ENCODE measurements at places on chromosomes 2 and 18.

- peak; percentile 74 for DNase-seq
Observed at GRCh38 chr2:25673300-25674076, at the start of gene DTNB. Gene DTNB, minus strand, starts transcription at chr2:25673577. Its CDS starts 20,917 bp downstream, at chr2:25652660.

DNA sequence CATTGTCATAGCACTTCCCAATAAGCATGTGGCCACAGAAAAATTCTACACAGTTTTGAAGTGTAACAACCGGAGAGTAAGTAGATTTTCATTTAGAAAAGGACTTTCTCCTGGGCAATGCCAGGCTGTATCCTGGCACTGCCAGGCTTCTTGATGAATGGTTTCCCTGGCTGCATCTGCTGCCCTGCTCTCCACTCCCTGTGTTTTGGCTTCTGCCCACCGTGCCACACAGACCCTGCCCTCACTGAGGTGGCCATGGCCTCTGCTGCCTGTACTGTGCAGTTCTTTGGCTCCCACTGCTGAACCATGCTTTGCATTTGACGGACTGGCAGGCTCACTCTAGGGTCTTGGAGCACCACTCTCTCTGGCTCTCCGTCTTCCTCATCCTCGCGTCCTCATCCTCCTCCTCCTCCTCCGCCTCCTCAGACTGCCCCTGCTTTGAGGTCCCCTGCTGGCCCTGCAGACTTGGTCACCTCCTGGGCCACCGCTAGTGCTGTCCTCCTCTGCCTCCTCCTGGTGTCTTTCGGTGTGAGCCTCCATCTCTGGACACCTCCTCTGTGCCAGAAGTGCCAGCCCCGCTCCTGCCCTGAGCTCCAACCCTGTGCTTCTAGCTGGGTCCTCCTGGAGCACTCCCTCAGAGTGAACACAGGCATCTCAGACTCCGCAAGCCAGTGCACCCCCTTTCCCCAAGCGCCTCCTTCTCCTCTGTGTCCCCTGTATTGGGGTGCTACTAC is 45.9 kb upstream of the CNGA3 start:
- no peak for DNase-seq

DNA sequence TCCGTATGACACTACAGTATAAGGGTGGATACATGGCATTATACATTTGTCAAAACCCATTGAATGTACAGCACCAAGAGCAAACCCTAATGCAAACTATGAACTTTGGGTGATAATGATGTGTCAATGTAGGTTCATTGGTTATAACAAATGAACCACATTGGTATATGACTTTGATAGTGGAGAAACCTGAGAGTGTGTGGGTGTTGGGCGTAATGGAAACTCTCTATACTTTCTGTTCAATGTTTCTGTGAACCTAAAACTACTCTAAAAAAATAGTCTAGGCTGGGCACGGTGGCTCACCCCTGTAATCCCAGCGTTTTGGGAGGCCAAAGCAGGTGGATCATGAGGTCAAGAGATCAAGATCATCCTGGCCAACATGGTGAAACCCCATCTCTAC is 6.5 kb upstream of the ACTG2 start:
- DNase-seq: peak; percentile 41

DNA sequence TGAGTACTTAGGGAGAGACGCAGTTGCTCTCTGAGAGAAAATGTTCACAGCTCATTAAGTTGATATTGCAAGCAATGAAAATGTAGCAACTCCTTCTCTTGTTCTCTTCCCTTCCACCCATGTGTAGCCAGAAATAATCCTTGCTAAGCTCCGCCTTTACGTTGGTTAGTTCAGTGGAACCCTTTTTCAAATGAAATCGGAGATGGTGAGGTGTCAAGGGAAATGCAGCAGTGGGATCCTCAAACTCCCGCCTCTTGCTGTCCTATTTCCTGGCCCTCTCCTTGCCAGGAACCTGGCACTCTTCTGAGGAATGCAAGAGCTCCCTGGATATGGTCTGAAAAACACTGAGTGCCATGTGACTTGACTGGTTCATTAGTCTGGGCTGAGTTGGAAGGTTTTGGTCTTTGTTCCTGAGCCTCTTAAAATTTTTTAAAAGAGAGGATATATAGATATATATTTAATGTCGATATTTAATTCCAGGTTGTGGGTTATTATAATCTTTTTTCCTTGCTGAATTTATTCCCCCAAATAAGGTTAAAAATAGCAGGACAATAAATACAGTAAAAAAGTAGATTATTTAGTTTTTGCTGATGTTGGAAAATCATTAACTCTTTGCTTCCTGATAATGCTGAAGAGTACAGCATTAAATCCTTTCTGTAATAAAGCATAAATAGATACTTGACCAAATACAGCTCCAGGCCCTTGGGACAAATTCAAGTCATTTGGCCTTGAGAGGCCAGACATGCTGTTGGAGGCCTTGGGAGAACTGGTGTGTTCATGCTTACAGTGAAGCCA is 116.2 kb downstream of the EML6 start:
- no peak for DNase-seq

DNA sequence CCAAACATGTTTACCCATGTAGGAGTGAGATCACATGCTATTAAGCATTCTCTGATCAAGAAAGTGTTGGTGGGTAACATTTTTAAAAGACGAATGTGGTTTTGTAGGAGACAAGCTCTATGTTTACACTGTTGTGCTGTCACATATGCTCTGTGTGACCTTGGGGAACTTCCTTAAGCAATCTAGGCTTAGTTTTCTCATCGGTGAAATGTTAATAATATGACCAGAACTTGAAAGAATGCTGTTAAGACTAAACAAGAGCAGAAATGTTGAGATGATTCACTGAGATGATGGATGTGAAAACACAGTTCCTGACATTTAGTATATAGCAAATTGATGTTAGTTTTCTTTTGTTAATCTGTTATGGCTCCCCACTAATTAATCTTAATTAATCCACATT is 860.9 kb upstream of the CNTNAP5 start:
- DNase-seq: no peak

DNA sequence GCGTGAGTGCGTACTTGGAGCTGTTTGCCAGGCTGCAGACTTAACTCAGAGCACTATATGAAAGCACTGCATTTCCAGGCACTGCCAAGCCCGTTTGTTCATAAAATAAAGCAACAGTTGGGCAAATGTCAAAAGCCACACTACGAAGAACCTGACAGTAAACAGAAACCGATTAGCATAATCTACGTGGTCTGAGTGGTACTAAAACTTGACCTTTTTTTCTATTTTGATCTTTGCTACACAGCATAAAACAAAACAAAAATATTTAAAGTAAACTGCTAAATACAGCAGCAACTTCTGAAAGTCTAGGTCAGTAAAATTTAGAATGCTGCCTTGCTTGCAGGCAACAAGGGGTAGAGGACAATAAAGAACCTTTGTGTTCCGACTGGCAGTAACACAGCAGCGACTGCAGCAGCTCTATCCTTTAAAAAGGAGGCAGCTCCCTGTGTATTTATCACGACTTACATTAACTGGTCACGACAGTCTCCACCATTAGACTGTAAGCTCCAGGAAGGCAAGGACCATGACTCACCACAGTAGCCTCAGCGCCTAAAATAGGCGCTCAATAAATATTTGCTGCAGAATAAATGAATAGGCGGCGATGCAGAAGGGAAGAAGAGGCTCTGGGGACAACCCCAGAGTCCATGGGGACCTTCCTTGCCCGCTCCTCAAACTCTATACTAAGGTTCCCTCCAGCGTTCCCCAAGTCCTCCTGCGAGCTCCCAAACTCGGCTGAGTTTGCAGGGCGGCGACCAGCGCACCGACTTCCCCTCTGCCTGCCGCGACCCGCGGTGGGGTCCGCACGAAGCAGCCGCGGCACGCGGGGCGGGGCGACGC is 902 bp downstream of the SS18 start:
- no peak for DNase-seq

- no peak for DNase-seq
Observed at GRCh38 chr2:3885629-3886628, 182.6 kb downstream of the DCDC2C start.

GRCh38 chr2:63903003-63903402 is 61.3 kb downstream of the UGP2 start:
- no peak for DNase-seq

DNA sequence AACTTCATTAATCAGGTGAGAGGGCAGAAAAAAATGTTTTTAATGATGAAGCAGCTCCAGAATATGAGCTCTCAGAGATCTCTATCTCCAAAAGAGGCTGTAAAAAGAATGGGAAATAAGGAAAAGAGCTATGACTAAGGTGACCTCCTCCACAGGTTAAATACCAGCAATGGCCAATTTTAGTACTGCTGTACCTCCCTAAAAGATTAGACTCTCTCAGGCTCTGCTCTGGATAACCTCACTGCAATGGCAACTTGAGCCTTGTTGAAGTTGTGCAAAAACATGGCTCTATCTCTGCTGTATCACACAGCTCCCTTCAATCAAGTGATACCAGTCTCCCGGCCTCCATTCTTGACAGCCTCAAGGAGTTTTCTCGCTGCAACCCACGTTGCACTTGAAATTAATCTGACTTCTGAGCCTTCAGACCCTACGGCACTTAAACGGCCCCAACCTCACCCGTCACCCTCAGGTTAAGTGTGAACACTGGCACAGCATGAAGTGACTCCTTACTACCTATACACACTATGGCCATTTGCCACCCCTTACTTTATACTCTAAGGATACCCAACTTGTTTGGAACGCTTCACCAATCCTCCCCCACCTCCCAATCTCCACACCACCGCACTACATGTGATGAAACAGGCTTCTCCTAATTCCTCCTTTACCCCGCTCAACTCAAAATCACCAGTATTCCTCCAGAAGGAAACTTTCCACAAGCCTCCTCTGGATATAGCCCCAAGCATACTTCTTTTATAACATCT is 36.3 kb downstream of the SMAD2 start:
- DNase-seq: no peak

GRCh38 chr2:40690525-40690924 is 238.6 kb upstream of the SLC8A1 start:
- DNase-seq: no peak

GRCh38 chr2:138036522-138036921 is 72.2 kb downstream of the HNMT start:
- no peak for DNase-seq

DNA sequence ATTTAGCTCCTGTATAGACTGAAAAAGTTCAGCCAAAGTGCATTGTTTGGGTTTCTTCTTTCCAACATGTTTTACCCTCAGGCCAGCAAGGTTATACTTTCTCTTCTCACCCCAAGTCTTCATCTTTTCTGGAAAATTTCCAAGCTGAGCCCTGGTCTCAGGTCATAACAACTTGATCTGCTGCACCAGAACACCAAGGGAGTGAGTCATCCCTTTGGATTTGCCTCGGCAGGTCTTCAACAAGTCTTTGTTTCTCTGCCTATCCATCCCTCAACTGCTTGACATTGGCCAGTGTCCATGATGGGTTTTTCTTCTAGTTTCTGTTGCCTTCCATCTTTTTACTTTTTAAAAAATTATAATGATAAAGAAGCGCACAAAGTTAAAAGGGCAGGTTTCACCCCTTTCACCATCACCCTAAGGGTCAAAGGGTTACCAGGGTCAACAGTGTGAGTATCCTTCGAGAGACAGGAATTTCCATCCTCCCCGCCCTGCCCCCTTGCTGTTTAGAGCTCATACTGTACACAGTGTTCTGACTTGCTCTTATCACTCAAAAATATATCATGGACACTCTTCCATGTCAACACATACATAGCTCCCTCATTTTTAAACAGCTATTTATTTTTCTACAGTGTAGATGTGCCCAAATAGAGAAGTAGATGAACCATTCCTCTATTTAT is 5.7 kb upstream of the SPATS2L start:
- DNase-seq: no peak

- peak; percentile 93 for DNase-seq
Observed at GRCh38 chr2:148644883-148645538, 460 bp downstream of the EPC2 start.

- no peak for DNase-seq
Observed at GRCh38 chr2:169478745-169479256, 493 bp upstream of the BBS5 start.

- no peak for DNase-seq
Observed at GRCh38 chr2:159755788-159756187, 42.2 kb downstream of the CD302 start.

DNA sequence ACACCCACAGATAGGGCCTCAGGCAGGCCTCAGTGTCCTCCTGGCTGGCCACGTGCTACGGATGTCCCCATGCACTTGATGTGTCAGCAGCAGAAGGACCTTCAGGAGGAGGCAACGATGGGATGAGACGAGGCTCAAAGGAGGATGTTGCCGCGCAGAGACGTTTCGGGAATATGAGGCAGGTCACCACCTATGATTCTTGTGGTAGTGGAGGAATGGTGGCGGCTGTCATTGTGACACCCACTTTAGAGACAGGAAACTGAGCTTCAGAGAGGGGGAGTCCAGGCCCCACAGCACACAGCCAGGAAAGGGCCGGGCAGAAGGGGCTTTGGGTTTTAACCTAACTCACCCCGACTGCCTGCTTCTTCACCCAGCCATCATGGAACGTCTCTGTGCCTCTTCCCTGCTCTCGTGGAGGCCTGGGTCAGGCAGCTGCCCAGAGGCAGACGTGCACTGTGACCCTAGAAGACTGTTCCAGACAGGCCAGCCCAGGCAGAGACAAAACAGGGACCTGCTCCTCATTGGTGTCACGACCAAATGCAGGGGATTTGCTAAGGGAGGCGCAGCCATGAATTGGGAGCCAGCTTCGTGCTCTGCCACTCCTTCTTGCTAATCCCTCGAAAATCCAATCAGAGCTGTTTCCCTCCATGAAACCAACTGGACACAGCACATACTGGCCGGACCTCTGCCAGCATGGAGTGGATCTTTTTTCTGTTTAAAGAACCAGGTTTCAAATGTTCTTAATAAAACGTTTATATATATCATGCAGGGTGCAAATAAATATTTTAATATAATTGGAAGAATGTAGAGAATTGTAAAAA is 169.2 kb downstream of the ASB1 start:
- no peak for DNase-seq

- DNase-seq: no peak
Observed at GRCh38 chr18:1015777-1016176, 111.1 kb downstream of the ADCYAP1 start.

DNA sequence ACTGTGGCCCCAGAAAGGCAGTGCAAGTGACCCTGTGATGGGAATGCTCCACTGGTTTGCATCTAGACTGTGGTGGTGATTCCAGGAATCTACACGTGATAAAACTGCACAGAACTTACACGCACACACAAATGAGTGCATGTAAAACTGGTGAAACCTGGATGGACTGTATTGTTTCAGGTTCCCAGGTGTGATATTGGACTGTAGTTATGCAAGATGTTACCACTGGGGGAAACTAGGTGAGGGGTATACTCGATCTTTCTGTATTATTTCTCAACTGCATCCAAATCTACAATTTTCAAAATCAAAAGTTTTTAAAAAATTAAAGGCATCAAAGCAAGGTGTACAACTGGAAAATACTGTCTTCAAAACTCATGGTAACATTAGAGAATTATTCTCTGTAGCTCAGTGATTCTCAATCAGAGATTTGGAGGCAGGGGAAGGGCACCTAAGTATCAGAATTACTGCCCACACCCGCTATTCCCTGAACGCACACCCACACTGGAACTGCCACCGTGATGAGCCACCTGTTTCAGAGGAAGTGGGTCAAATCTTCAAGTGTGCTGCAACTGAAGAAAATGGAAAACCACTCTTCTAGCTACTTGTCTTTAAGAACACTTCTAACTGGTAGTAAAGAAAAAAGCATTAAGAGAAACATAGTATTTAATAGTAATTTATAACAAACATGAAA is 26.7 kb downstream of the PTPN2 start:
- peak; percentile 39 for DNase-seq

GRCh38 chr18:13262839-13263691 is 44.5 kb downstream of the LDLRAD4 start:
- no peak for DNase-seq

GRCh38 chr2:449246-450067 is 161.6 kb upstream of the ALKAL2 start:
- no peak for DNase-seq

GRCh38 chr18:9665314-9665713 is 42.8 kb upstream of the RAB31 start:
- DNase-seq: no peak
